ENCODE measurements at places on chromosomes 6 and 20. TPM values are rescaled to one million over a fixed set of nuclear protein-coding genes. Genes with fewer than 3 reads are reported as not detected.

DNA sequence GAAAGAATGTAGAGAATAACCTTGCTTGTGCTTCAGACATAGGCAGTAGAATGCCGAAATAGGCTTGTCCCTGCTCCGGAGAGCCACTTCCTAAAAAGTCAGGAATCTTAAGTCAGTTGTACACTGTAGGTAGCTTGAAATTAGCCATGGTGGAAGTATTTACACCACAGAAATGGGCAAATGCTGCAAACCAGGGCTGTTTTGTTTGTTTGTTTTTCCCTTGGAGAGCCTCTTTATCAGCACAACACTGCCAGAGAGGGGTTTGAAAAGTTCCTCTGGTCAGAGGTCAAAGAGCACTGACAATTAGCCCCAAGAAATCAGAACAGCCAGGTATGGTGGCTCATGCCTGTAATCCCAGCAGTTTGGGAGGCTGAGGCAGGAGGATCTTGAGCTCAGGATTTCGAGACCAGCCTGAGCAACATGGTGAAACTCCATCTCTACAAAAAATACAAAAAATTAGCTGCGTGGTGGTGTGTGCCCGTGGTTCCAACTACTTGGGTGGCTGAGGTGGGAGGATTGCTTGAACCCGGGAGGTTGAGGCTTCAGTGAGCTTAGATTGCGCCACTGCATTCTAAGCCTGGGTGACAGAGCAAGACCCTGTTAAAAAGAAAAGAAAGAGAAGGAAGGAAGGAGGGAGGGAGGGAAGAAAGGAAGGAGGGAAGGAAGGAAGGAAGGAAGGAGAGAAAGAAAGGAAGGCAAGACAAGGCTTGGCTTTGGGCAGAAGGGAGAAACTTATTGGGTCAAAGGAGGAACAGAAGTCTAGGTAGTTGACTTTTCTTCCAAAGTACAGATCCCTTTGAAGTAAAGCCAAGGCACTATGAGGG lies 61.0 kb upstream of the ZMYND8 start:
- no peaks in the 10 kb centered on the region for H3K4me1 ChIP-seq
- no peak overlapping the region for H3K4me3 ChIP-seq

GRCh38 chr6:69696273-69696672 lies 100.5 kb downstream of the LMBRD1 start:
- no peaks in the 10 kb centered on the region for H3K27me3 ChIP-seq
- H3K36me3 ChIP-seq: no peaks in the 10 kb centered on the region
- no peak overlapping the region for H3K4me3 ChIP-seq
- DNase-seq: no peak
- no peak overlapping the region for H3K27ac ChIP-seq
- H3K4me1 ChIP-seq: no peaks in the 10 kb centered on the region

DNA sequence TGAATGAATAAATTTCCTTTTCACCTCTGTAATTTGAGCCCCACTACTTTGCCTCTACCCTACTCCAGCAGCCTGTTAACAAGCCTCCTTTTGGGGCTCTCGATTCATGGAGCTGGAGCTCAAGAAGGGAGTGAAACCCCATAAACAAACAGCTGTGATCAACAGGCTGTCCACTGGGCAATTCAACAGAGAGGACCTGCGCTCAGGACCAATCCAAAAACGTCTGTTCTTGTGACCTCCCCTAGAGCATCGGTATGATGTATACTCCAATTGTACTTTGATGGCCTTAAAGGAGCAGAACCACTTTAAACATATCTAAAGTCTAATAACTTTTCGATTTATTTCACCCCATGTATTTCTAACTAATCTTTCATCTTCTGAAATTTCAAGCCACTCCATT lies 37.4 kb downstream of the HIVEP2 start:
- peaks cover 10% of the 10 kb centered on the region for H3K4me1 ChIP-seq
- H3K36me3 ChIP-seq: peaks cover 2% of the 10 kb centered on the region
- no peak overlapping the region for H3K4me3 ChIP-seq
- no peaks in the 10 kb centered on the region for H3K27me3 ChIP-seq
- no peak for DNase-seq

- no peak for DNase-seq
- H3K27me3 ChIP-seq: no peaks in the 10 kb centered on the region
- H3K27ac ChIP-seq: no peak overlapping the region
- no peak overlapping the region for H3K4me3 ChIP-seq
Measured at GRCh38 chr20:44701858-44702256, 13.3 kb upstream of the CCN5 start.

GRCh38 chr6:160973311-160974250 lies 18.0 kb upstream of the MAP3K4 start:
- no peak for DNase-seq
- H3K4me3 ChIP-seq: no peak overlapping the region
- peaks cover 5% of the 10 kb centered on the region for H3K36me3 ChIP-seq
- no peaks in the 10 kb centered on the region for H3K27me3 ChIP-seq

DNA sequence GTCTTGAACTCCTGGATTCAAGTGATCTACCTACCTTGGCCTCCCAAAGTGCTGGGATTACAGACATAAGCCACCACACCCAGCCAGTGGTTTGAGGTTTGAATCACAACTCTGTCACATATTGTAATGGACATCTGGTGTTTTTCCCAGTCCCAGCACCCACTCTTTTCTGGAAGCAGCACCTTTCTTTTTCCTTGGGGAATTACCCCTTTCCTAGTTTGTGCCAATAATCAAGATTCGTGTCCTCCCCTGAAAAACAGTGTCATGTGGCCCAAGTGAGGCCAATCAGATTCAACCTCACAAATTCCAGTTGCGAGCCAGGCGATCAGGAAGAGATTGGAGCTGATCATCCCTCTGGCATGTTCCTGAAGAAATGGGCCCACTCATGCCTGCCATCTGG lies 71.7 kb upstream of the SGK1 start:
- no peak overlapping the region for H3K27ac ChIP-seq

GRCh38 chr6:3269281-3269975 lies 10.7 kb downstream of the PSMG4 start:
- H3K4me1 ChIP-seq: no peaks in the 10 kb centered on the region
- no peak for DNase-seq
- H3K36me3 ChIP-seq: peaks cover 72% of the 10 kb centered on the region
- H3K27ac ChIP-seq: no peak overlapping the region

DNA sequence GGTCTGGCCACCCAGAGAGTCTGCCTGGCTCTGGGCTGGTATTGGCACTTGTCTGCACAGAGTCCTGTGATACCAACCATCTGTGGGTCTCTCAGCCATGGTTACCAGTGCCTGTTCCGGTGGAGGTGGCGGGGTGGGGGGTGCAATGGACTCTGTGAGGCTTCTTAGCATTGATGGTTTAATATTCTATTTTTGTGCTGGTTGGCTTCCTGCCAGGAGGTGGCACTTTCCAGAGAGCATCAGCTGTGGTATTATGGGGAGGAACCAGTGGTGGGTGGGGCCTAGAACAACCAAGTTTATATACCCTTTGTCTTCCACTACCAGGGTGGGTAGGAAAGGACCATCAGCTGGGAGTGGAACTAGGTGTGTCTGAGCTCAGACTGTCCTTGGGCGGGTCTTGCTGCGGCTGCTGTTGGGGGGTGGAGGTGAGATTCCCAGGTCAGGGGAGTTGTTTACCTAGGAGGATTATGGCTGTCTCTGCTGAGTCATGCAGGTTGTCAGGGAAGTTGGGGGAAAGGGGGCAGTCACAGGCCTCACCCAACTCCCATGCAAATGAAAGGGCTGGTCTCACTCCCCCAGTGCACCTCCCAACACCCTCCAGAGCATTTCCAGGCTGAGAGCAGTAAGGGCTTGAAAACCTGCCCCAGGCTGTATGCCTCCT lies 117.5 kb downstream of the FLRT3 start:
- no peak overlapping the region for H3K4me3 ChIP-seq
- H3K36me3 ChIP-seq: peaks cover 19% of the 10 kb centered on the region
- DNase-seq: peak; percentile 71

DNA sequence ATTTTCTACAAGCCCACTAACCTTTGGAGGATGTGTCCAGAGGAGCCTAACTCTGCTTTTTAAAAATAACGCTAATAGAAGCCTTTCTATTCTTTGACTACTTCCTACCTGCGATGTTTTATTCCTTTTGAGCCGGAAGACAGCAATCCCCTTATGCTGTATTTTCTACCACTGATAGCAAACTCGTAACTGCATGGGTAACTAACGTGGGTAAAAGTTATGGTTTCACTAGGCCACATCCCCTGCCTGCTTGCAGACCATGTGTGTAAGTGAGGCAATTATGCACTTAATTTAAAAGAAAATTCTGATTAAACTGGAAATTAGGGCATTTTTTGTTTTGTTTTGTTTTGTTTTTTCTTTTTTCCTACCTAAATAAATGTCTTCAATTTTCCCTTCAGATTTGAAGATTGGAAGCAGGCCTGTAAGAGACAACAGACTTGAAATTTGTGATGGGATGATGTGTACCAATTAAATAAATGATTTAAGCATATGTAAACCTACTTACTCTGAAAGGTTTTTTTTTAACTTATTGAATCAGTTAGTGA lies 931 bp downstream of the UFL1 start:
- H3K4me1 ChIP-seq: peaks cover 3% of the 10 kb centered on the region
- no peak overlapping the region for H3K27ac ChIP-seq
- DNase-seq: no peak
- no peaks in the 10 kb centered on the region for H3K36me3 ChIP-seq
- H3K27me3 ChIP-seq: no peaks in the 10 kb centered on the region
- peak overlapping the region; percentile 97 for H3K4me3 ChIP-seq

Gene NR2E1
- total RNA-seq: not detected

Gene TINAG
- not detected for total RNA-seq

DNA sequence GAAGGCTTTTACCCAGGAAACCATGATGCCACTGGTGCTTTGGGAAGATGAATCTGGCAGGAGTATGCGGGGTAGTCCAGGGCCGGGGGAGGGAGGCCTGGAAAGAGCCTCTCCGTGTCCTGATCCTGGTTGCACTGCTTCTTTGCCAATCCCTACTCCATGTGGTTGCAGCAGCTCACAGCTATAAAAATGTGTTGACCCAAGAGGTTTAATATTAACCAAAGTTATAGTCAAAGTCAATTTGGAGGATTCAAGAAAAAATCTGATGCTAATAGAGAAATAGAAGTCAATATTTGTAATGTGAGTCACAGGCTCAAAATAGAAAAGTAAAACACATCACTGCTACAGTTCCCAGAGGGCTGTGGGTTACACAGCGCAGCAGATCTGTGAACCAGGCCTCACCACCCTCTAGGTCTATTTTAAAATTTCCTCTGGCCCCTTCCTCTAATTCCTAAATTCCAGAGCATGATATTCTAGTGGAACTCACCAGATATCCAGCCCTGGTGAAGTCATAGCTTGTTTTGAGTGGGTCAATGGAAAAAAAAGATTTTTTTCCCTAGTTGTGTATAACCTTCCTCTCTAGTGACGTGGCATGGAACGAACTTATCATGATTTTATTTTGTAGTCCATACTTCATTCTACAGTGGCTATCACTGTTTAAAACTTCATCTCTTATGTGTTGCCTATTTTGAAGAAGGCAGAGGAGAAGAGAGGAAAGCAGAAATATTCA lies 63.2 kb upstream of the BMP2 start:
- no peaks in the 10 kb centered on the region for H3K27me3 ChIP-seq
- H3K4me1 ChIP-seq: no peaks in the 10 kb centered on the region
- no peaks in the 10 kb centered on the region for H3K36me3 ChIP-seq
- H3K4me3 ChIP-seq: no peak overlapping the region

DNA sequence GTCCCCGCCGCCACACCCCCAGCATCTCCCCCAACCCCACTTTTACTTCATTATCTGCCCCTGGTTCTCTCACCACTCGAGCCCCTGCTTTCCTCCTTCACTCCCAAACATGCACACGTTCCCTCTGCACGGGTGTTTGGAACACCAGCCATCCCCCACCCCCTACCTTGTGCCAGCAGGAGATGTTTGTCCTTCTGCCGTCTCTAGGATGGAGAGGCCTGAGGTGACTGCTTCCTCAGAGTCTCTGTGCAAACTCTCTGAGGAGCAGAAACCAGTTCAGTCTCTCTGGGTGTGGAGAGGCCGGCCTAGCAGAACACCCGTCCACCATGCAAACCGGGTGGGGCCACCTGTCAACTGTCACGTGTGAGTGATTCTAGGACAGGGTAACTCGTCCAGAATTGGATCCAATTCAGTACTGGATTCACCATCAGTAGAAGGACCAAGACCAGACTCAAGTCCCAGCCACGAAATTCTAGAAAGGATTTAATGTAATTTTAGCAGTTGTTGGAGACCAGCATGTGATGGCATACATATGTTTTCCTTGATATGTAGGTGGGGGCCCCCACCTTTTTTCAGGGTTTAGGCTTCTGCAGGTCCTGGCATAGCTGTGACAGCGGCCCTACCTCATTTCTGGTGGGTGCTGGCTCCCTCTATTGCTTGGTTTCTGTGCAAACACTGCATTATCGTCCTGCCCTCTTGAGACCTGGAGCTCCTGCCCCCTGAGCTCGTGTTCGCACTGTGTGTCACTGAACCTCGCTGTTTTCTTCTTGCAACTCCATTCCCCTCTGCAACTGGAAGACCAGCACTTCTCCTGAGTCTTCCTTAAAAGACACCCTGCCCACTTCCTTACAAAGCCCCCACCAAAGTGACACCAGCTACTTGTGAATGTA lies at the start of gene RAET1E:
RAET1E (minus strand) TSS at position 259 of the 890 bp plus-strand sequence. CDS start 7,212 bp downstream, outside the sequence.
- no peaks in the 10 kb centered on the region for H3K27me3 ChIP-seq
- no peaks in the 10 kb centered on the region for H3K4me1 ChIP-seq
- DNase-seq: no peak
- no peak within 1 kb of the TSS for H3K4me3 ChIP-seq
- H3K27ac ChIP-seq: no peak within 1 kb of the TSS

DNA sequence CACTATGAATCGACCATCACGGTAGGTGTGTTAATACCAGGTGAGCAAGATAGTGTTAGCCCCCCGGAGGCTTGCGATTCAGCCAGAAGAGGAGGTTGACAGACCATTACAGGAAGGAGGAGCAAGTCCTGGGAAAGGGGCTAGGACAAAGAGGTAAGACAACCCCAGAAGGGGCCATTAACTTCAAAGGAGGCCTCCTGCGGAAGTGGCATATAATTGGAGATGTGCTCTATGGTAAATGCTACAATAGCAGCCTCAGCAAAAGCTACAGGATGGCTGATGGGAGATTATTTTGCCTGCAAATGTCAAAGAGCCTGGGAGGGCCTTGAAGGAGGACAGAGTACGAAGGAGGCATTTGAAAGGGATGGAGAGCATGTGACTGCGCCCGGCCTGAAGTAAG lies 108.6 kb upstream of the CITED2 start:
- H3K27me3 ChIP-seq: no peaks in the 10 kb centered on the region
- peaks cover 13% of the 10 kb centered on the region for H3K4me1 ChIP-seq
- no peaks in the 10 kb centered on the region for H3K36me3 ChIP-seq
- peak; percentile 79 for DNase-seq
- no peak overlapping the region for H3K4me3 ChIP-seq

GRCh38 chr6:92124200-92124651 lies 1295.1 kb downstream of the EPHA7 start:
- no peak for DNase-seq
- H3K27me3 ChIP-seq: no peaks in the 10 kb centered on the region
- no peaks in the 10 kb centered on the region for H3K36me3 ChIP-seq
- peaks cover 7% of the 10 kb centered on the region for H3K4me1 ChIP-seq
- no peak overlapping the region for H3K4me3 ChIP-seq

- H3K4me3 ChIP-seq: peak overlapping the region; percentile 42
- peaks cover 4% of the 10 kb centered on the region for H3K36me3 ChIP-seq
- no peaks in the 10 kb centered on the region for H3K27me3 ChIP-seq
- peaks cover 16% of the 10 kb centered on the region for H3K4me1 ChIP-seq
Measured at GRCh38 chr6:30206152-30206551, 7.1 kb downstream of the TRIM26 start.
